ENCODE measurements at places on chromosomes 5 and 9. TPM values are rescaled to one million over a fixed set of nuclear protein-coding genes. Genes with fewer than 3 reads are reported as not detected.

GRCh38 chr5:9401786-9402472 is 143.9 kb downstream of the SEMA5A start:
- DNase-seq: no peak

DNA sequence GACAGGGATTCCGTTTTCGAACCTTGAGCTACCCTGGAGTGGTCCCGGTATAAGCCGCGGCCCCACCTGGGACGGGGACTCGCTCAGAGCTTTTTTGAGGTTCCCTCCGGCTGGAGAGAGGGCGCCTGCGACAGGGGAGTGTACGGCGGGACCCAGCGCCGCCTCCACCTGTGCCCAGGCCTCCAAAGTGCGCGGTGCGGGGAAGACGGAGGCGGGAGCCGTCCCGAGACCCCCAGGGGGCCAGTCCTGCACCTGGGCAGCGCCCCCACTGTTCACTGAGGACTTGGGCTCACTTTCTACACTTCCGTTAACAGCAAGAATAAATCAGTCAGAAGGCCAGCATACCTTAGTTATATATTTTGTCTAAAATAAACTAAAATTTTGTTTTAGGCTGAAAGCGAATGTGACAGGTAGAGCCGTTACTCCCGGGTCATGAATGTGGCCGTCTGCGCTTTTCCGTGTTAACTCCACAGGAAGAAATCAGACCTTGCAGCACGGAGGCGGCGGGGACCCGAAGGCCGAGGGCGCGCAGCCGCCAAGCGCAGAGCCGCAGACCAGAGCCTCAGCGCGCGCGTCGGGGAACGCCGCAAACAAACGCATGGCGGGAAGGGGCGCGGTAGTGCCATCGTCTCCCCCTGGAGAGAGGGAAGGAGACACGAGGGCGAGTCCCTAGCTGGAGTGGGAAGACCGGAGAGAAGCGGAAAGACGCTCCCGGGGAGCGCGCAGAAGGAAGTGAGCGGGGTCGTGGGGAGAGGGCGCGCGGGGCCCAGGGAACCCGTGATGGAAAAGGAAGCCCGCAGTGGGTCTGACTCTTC is 14.1 kb downstream of the TRIM7 start:
- DNase-seq: peak; percentile 29

- no peak for DNase-seq
These were observed 67.2 kb upstream of the TLE1 start for GRCh38 chr9:81756561-81756960.

The AFAP1L1 gene
- 0.35 TPM for total RNA-seq

DNA sequence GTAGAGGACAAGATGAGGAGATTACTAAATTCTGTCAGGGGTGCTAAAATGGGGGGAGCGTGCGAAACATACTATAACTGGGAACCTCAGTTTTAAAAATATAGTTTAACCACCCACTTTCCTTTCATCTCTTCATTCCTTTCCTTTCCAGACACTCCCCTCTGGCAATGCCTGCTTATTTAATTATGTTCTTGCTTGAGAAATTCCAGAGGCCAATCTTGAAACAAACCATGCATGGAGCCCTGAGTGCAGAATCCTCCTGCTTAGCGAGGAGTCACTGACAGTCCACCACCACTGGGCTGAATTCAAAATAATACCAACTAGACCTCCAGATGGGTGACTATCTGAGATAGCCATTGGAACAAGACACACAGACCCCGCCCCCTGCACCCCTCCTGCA is 29.7 kb upstream of the C9orf72 start:
- no peak for DNase-seq

GRCh38 chr9:7387840-7388239 is 411.7 kb downstream of the DMAC1 start:
- no peak for DNase-seq

DNA sequence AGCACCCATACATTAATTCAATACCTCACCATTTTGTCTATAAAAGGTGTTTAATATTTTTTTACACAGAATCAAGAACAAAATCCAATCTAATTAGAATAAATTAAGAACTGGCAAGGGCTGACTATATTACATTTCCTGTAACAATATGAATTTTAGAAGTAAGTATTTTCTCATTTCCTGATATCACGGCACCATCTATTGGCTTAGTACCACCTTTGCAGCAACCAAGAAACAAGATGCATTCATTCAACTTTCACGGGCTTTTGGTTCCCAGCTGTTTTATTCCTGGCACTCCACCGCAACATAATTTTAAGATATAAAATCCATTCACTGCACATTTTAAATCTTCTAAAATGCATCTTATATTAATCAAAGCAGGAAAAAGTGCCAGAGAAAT is 20.6 kb downstream of the PSMB7 start:
- no peak for DNase-seq

- DNase-seq: no peak
These were observed 91.1 kb upstream of the PLPPR1 start for GRCh38 chr9:100937382-100937781.

The KCNMB1 gene
- not detected for total RNA-seq

DNA sequence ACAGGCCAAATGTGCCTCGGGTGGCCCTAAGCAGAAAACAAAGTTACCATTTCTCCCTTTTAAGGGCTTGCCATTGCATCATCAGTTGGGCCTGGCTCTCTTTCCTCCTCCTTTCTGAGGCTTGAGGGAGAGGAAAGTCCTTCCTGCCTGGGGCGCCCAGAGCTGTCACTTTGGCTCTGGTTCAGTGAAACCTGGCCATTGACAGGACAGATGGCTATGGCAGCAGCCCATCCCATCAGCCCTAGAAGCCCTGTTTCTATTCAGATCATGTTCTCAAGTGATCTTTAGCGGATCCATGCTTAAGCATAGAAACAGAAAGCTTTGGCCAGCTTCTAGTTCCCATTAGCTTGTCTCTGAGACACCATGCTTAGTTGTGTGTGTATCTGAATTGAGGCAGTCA is 293.4 kb downstream of the YTHDC2 start:
- no peak for DNase-seq

The PCDHGA7 gene
- total RNA-seq: 0.23 TPM

DNA sequence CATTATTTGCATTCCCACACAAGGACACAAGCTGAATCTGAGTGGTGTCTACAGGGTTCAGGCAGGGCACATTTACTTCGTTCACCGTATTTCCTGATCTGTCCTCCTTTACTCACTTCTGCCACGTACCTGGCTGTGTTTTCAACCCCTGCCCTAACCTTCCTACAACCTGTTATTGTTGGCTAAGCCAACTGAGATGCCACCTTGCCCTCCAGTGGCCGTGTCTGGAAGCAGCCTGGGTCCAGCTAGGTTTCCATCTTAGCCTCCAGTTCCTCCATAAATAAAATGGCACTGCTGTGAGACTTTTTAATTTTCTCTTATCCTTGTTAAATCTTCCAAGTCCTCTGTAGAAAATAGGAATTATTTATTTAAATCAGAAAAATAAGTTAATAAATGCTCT is 64.8 kb downstream of the ATP10B start:
- no peak for DNase-seq

- DNase-seq: no peak
These were observed 26.6 kb downstream of the PALM2AKAP2 start for GRCh38 chr9:109806506-109807115.

GRCh38 chr5:132497488-132497997 is 7.0 kb upstream of the IRF1 start:
- DNase-seq: no peak

DNA sequence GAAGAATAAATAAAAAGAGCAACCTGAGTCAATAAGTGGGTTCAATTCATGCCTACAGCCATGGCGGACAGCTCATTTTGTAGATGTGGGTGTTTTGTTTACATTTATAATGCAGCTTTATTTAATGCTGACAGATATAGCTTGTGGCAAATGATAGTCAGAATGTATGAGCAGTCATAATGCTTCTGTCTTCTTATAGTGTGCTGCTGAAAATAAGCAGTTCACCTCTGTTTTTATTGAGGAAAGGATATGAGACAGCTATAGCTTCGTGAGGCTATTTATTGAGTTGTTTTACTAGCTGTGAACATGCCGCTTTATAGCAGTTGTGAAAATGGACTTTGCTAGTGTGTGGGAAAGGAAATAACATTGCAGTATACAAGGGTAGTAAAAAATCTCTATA is 147.4 kb downstream of the PBX3 start:
- no peak for DNase-seq

DNA sequence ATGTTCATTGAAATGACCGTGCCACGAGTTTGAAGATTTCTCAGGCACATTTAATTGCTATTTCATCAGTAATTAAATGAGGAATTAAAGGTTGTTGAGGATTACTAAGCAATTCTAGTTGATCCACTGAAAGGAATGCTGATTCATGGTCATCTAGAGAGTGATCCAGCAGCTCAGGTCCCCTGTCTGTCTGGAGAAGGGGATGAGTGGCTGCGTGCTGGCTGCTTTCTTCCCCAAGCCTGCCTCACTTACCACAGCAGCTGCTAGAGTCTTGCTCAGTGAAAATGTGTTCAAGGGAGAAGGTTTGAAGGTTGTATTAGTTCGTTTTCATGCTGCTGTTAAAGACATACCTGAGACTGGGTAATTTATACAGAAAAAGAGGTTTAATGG is 7.8 kb upstream of the TGFBI start:
- DNase-seq: no peak

DNA sequence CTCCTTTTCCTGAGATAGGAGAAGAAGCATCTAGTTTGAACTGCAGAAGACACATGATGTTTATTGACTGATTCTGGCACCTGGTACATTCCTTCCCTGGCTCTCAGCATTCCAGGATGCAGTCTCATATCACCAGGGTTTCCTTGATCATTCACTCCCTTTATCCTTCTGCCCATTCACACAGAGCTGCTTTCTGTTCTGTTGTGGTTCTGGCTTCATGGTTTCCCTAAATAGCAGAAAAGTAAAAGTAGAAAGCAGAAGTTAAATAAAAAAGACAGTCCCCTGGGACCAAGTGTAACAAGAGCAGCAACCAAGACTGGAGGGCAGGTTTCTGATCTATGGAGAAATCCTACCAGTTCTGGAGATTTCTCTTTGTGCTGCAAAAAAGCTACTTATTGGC is 3.2 kb downstream of the IFNA8 start:
- no peak for DNase-seq

DNA sequence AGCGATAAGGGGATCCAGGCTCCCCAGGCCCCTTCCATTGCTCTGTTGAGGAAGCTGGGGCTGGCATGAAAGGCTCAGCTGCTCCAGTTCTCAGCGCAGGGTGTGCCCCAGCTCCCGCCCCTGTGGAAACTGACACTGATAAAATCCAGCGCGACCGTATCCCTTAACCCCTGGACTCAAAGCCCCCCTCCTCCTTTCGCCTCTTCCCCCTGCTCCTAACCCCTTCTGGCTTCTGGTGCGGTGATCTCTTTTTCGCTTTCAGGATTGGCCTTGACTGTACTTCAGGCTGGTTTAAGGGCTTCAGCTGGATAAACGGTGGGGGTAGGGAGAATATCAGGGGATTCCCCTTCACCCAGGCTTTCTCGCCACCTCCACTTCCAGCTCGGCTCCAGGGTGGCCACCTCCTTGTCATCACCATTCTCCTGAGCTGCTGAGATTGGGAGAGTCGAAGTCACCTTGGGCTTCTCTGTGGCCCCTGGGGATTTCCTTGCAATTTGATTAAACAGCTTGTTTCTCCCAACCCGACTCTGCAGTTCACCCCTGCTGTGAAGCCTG is 843 bp downstream of the BSPRY start:
- DNase-seq: no peak

- no peak for DNase-seq
These were observed 133.5 kb downstream of the SGCD start for GRCh38 chr5:156460471-156460870.

GRCh38 chr5:78546276-78546996 is 102.1 kb downstream of the LHFPL2 start:
- no peak for DNase-seq

GRCh38 chr9:134395737-134396257 is 69.5 kb downstream of the RXRA start:
- no peak for DNase-seq

GRCh38 chr9:72332351-72332750 is 32.7 kb downstream of the ZFAND5 start:
- DNase-seq: no peak

- no peak for DNase-seq
These were observed 113.1 kb upstream of the NIPBL start for GRCh38 chr5:36763454-36763853.

- DNase-seq: no peak
These were observed 93.8 kb upstream of the IL12B start for GRCh38 chr5:159424123-159424522.

The CCDC127 gene
- total RNA-seq: 8.8 TPM

DNA sequence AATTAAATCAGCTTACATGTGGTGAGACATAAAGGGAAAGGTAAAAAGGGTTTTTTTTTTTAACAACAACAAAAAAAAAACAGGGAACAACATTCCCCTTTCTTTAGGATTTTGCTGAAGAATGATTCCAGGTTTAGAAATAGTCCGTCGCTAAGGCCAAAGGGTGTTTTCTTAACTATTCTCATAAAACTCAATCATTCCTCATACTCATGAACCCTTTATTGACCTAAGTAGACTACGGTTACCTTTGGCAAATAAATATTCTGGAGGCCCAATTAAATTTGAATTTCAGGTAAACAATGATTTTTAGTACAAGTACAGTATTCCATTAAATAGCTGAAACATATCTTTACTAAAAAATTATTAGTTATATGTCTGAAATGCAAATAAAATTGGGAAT is 55.6 kb upstream of the CCNG1 start:
- DNase-seq: no peak

DNA sequence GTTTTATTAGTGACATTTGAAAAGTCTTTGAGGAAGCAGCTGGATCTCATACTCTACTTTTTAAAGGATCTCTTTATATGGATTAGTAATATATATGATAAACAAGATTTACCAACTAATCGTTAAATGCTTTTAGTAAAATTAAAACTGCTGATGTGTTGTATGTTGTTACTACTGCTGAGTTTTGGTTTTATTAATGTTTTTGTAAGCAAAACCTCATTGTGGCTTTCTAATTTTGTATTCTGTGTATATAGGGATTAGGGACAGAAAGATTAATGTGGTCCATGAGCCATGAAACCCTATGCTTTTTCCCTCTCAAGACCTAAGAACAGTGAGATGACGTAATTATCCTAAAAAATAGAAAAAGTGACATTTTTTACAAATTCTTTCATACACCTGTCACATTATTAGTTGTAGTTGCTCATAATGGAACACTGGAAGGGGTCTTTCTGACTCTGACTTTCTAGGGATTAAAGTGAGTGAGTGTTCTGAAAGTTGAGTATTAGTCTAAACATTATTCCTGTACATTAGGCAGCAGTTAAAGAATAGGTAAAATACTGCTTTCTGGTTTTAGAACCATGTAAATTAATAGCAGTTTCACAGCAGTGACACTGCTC is 85.9 kb downstream of the SLC12A2 start:
- no peak for DNase-seq

The CHSY3 gene
- total RNA-seq: not detected

GRCh38 chr5:14880688-14881087 is 9.1 kb upstream of the ANKH start:
- no peak for DNase-seq

GRCh38 chr5:79191457-79191856 is 44.5 kb upstream of the JMY start:
- DNase-seq: no peak

The DND1 gene
- 5.5 TPM for total RNA-seq

DNA sequence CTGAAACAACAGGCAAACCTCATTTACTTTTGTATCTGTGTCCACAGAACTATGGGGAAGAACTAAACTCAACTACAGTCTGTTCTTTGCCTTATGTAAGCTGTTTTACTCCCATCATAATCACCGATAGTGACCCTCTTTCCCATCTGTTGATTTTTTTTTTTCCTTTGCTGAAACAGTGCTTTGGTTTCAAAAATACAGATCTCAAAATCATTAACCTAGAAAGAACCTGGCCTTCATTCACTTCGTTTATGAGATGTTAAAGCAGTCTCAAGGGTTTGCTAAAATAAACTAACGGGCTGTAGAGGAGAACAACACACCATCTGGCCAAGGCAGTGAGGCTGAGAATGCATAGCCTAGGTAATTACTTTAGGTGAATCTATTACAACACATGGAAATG is 706.6 kb upstream of the ZNF608 start:
- no peak for DNase-seq

All from T-cell (primary cell).